ENCODE measurements at places on chromosomes 12 and 14. TPM values are rescaled to one million over a fixed set of nuclear protein-coding genes. Genes with fewer than 3 reads are reported as not detected.

DNA sequence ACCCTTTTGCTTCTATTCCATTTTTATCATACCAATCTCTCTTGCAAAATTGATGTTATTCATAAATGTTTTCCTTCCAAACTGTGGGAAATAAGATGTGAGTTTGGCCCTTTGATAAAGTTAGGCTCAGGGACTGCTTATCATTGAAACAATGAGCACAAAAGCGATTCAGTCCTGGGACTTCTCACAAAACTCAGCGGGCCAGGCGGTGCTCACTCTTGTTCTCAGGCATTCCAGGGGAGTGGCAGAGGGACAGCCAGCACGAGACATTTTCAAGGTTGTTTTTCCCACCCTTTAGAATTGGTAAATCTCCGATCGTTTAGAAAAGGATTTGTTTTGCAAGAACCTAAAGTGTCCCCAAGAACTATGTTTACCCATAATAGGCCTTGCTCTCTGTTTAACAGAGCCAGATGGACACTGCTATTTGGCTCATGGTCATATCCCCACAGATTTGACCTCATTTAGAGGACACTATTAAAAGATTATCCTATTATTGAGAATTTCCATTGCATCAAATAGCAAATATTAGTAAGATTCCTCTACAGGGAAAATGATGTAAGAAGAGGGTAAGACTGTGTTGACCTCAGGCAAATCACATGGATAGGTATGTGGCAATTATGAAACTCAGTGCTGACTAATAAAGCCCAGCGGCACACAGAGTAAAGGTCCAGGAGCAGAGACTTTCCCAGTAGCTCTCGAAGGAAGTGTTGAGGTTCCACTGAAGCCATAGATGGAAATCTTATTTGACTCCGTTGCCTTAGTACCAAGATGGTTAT, 102.7 kb upstream of the USP44 start:
- DNase-seq, result no peak

- no peak for DNase-seq
Measured at GRCh38 chr12:106001837-106002218, 136.9 kb downstream of the NUAK1 start.

GRCh38 chr12:13941258-13942249, 39.8 kb downstream of the GRIN2B start:
- DNase-seq, result no peak

- no peak for DNase-seq
Measured at GRCh38 chr14:68952531-68953195, 26.4 kb downstream of the ACTN1 start.

- no peak for DNase-seq
Measured at GRCh38 chr14:54362089-54362504, 34.7 kb upstream of the CDKN3 start.

- no peak for DNase-seq
Measured at GRCh38 chr12:26599096-26599695, 233.8 kb downstream of the ITPR2 start.

DNA sequence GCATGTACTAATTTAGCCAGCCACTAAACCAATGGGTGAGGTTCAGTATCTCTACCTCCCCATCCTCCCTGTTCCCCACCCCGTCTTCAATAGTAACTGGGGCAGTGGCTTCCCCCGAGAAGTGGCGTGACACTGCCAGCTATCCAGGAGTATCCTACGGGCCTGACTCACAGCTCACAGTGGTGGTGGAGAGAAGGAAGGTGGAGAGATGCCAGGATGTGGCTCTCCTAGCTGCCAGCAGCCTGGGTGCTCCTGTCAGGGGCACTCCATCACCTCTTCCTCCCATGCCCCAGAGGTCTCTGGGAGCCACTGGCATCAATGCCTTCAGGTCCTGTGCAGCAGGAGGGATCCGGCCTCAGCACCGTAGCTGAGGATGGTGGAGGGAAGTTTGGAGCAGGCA, 49.0 kb downstream of the TSPAN11 start:
- no peak for DNase-seq

- no peak for DNase-seq
Measured at GRCh38 chr14:64447876-64448670, 17.2 kb upstream of the AKAP5 start.

Gene FAM186B
- 0.64 TPM for total RNA-seq

Gene SLC25A21
- total RNA-seq, result not detected

Gene ZC2HC1C
- total RNA-seq, result 0.22 TPM

Gene CLEC1A
- not detected for total RNA-seq

Measured in CD4-positive, alpha-beta T cell (primary cell).